Globus pallidus (tissue), 1 donor: ENCODE measurements at places on chromosomes 4 and X.

GRCh38 chrX:129091097-129091496 lies 432.2 kb downstream of the SMARCA1 start:
- DNase-seq: no peak

GRCh38 chr4:77800483-77801259 lies 18.5 kb downstream of the CNOT6L start:
- no peak for DNase-seq

DNA sequence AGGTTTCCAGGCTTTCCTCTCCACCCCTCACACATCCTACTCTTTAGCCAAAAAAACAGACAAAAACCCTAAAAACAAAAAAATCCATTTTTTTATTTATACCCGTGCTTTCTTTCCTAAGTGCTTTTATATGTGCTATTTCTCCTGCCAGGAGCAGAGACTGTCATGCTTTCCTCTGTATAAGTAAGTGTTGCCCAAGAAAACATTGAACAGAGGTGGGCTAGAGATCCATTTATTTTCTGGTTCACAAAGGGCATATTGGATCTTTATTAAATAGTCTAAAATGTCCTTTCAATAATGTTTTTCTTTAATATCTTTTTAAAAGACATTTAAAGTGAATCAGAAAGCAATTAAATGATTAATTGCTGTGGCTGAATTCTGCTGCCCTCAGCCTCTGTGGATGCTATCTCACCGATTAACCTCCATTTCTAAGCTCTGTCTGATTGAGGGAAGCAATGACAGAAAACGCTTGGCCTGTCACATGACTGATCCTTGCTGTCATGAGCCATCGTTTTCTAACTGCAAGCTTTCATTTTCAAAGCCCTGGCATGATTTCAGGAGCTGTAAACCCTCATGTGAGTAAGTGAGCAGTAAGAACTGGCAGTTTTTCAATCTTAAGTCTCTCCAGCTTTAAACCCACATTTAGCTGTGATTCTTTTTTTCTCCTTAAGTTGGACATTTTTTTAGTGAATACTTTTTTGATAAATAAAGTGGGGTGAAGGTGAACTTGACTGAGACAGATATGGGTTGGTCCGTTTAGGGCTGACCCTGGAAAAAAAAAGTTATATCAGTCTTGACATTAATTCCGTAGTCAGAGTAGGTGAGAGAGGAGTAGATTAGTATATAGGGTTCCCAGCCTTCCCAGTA lies 180.7 kb upstream of the PGRMC2 start:
- DNase-seq: peak; percentile 53

GRCh38 chrX:136041254-136041812 lies 56.1 kb downstream of the SLC9A6 start:
- no peak for DNase-seq

- DNase-seq: no peak
Observed at GRCh38 chr4:93016350-93016749, 712.6 kb downstream of the GRID2 start.

- DNase-seq: no peak
Observed at GRCh38 chrX:49137492-49137891, 14.0 kb upstream of the GPKOW start.

- no peak for DNase-seq
Observed at GRCh38 chrX:136936183-136936549, 55.6 kb upstream of the RBMX start.

- DNase-seq: no peak
Observed at GRCh38 chrX:38102875-38103274, 96.5 kb downstream of the SYTL5 start.

DNA sequence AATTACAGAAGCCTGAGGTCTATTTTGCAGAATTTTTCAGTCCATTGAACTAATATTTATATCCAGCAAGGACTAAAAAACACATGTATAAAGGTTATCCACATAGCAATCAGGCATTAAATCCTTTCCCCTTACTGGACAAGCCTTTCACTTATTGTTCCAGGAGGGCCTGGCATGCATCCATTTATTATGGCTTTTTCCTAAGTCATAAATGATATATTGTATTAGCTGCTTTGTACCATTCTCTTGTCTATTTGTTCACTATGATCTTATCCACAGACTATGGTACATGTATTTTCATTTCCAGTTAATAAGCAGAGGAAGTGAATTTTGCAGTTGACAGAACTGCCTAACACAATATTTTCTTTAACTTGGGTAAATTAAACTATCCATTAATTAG lies 105.4 kb upstream of the ANK2 start:
- DNase-seq: no peak

DNA sequence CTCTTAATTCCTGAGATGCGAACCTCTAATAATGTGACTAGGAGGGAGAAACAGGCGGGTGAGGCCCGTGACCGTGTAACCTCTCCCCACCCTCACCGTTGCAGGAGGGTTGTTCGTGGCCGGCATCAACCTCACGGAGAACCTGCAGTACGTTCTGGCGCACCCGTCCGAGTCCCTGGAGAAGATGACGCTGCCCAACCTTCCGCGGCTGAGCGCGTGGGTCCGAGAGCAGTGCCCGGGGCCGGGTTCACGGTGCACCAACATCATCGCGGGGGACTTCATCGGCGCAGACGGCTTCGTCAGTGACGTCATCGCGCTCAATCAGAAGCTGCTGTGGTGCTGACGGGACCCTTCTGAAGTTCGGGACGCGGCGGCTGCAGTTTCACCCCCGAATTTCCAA lies 17.8 kb downstream of the PLCXD1 start:
- DNase-seq: no peak

GRCh38 chr4:55866290-55866907 lies 13.0 kb downstream of the EXOC1 start:
- no peak for DNase-seq

GRCh38 chrX:140318296-140318695 lies 186.6 kb downstream of the SOX3 start:
- peak; percentile 1 for DNase-seq

- no peak for DNase-seq
Observed at GRCh38 chr4:143302536-143302935, 34.1 kb upstream of the GAB1 start.

GRCh38 chr4:65508168-65508567 lies 162.1 kb downstream of the EPHA5 start:
- DNase-seq: no peak

GRCh38 chr4:151883747-151884146 lies 122.9 kb upstream of the GATB start:
- no peak for DNase-seq

- DNase-seq: no peak
Observed at GRCh38 chr4:76498550-76498949, 63.5 kb downstream of the SHROOM3 start.

DNA sequence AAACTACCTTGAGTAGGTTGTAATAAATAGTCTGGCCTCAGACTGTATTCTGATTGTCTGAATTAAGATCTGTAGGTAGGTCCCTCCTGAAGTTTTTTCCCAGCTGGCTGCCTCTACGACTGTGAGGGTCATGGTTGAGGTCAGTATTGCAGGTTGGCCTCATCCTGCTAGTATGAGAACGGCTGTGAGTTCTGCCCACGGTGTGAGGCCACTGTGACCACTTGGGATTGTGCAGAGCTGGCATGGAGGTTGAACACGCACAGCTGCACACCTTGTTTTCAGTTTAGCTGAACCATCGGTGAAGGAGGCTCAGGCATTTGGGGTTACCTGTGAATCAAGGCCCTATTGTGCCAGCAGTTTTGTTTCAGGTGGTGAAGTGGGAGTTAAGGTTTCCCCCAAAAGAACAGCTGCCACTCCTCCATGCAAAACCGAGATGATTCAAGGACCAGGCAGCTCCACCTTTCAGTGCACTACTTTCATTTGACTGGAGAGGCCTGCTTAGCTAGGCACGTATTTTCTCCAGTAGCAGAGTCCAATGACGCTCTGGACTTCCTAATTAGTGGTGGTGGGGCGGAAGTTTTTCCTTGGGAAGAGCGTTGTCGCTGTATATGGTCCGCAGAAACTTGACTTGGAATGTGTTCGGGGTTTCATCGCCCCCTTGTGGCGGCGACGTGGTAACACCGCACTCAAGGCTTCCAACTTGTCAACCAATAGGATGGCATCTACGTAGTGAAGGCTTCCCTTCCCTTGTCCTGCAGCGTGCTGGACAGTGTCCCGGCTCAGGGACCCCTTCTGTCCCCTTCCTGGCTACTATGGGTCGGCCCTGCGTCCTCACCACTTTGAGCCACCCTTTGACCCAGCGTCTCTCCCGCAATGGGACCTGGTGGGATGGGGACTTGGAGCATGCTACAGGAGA lies 13.8 kb downstream of the CMC4 start:
- peak; percentile 67 for DNase-seq

DNA sequence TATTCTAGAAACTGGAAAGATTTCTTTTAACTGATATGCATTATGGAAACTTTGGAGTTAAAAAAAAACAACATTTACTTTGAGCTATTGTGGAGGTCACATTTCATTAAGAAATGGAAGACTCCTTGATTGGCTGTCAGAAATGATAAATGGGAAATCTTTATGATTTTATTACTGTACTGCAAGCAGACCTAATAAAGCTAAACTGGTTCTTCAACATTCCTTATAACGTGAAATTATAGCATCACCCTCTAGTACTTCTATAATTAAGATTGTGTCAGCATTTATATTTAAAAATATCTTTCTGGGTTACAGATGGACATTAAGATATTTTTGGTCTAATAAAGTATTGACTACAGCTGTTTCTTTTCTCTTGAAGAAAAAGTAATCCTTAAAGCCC lies 213.8 kb upstream of the PACRGL start:
- no peak for DNase-seq

DNA sequence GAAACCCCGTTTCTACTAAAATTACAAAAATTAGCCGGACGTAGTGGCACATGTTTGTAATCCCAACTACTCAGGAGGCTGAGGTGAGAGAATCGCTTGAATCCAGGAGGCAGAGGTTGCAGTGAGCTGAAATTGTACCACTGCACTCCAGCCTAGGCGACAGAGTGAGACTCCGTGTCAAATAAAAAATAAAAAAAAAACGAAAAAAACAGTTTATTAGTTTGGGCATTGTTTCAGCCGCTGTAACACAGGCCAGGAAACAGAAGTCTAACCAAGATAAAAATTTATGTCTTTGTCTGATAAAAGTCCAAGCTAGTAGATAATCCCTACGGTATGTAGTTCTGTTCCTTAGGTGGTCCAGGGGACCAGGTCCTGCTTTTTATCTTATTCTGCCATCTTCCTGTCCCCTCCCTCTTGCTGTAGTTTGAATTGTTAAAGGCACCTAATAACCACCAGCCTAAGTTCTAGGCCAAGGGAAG lies 21.4 kb downstream of the USO1 start:
- no peak for DNase-seq

DNA sequence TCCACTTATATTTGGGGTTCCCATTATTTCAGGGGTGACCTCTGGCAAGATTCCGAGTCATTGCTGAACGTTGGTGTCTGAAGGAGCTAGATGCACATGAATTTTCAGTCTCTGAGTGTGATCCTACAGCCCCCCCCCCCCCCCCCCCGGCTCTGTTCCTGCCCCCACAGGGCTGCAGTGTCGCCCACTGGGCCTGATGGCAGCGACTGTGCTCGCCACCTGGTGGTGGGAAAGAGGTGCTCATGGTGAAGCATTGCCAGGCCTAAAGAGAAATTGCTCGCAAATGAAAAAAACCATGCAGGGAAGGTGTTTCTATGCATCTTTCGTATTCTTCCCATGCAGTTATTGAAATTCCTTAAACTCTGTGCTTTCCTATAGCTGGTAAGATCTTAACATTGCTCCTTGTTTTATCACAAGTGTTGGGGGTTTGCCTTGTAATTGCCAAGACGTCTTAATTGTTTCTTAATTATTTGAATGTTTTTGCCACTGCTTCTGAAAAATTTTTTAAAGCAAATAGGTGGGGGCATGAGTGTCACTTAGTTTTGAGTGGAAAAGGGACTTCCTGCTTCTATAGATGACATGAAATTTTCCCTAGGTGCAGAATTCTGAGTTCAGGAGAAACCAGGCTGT lies 63.2 kb downstream of the CLDN22 start:
- DNase-seq: peak; percentile 45

- DNase-seq: no peak
Observed at GRCh38 chr4:31141095-31141831, 421.1 kb downstream of the PCDH7 start.

GRCh38 chr4:13921805-13922204 lies 294.3 kb upstream of the BOD1L1 start:
- no peak for DNase-seq

GRCh38 chrX:144006811-144007210 lies 122.9 kb downstream of the UBE2NL start:
- DNase-seq: no peak

DNA sequence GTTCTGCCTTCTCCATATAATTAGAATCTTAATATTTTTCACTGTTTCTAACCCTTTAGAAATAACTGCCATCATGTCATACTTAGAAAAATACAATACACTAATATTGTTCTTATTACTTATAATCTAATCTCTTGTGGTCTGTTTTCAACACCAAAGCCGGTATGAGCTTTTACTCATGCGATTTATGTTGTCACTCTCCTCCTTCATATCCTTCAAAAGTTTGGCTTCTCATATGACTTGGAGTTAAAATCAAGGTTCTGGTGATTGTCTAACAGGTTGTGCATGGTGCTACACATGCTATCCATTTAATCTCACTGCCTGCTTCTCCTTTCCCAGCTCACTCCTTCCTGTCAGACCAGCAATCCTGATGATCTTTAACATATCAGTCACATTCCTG lies 1392.9 kb downstream of the ARAP2 start:
- DNase-seq: no peak

- no peak for DNase-seq
Observed at GRCh38 chr4:123017636-123018395, 95.4 kb upstream of the NUDT6 start.

DNA sequence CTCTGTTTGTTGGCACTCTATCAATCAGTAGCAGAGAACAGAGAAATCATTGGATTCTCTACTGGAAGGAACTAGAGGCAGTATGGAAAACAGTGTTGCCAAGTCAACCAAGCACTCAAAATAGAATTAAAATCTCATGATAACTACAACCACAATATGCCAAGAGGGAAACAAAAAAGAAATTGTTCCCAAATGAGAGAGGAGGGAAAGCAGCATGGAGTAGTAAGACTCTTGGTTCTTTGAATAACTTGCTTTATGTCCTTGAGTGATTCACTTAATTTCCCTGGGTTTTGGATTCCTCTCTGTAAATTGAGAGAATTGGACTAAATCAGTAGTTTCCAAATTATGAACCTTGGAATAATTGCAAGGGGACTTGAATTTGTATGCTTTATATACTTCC lies 285.5 kb upstream of the ANKRD50 start:
- DNase-seq: peak; percentile 7

- DNase-seq: no peak
Observed at GRCh38 chrX:129750971-129751370, 12.2 kb downstream of the XPNPEP2 start.
